ENCODE measurements at places on chromosomes 5 and 9.

DNA sequence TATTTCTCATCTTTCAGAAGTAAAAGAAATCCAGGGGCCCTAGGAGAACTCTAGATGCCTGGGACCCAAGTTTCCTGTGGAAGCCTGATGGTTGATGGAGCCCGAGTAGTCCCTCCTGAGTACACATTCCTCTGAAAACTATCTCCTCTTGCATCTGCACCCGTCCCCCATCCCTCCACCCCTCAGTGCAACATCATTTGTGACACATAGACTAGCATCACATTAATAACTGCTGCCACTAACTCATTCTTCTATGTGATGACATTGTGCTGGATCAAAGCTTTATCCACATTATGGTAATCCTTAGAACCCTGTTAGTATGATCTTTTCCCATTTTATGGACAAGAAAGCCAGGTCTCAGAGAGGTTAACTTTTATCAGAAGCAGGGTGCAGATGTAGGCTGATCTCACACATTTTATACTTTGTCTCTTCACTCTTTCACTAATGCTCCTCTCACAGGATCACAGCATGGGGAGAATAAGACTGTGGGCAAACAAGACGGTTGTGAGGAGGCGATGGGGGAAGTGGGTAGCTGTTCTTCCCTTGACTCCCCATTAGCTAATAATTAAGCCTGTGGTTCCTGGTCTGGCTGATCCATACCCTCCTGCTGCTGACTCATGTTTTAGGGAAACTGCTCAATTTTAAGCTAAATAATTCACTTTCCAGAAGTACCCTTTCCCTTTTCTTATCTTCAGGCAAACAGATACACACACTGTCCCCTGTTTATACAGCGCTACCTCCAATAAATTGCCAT lies 3.9 kb upstream of the HK3 start:
- no peak for DNase-seq

- no peak for DNase-seq
Observed at GRCh38 chr9:105725370-105725769, 31.0 kb downstream of the TMEM38B start.

GRCh38 chr9:117414906-117415331 lies at the start of gene ASTN2:
Gene ASTN2 (minus strand): TSS chr9:117415057. CDS start chr9:117414938, 119 bp downstream.
- no peak for DNase-seq

GRCh38 chr5:138647261-138647788 lies 72.1 kb upstream of the HSPA9 start:
- no peak for DNase-seq

DNA sequence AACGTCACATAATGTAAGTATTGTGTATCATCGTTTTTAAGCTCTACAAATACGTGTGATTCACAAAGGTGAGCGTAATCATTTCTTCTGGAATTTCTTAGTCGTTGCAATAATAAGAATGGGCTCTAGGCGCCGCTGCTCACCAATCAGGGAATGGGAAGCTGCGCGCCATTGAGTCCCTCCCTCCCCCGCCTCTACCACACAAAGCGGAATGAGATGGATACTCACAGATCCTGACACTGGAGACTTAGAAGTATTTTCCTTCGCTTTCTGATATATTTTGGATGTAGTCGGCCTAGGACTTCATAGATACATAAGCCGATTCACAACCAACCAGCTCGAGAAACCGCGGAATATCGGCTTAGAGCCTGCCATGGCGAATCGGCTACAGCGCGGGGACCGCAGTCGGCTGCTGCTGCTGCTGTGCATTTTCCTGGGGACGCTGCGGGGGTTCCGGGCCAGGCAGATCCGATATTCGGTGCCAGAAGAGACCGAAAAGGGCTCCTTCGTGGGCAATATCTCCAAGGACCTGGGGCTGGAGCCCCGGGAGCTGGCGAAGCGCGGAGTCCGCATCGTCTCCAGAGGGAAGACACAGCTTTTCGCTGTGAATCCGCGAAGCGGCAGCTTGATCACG lies at the start of gene PCDHGA11:
PCDHGA11 (plus strand) TSS at position 197 of the 634 bp plus-strand sequence; CDS start at position 374, 177 bp downstream.
- peak; percentile 49 for DNase-seq

DNA sequence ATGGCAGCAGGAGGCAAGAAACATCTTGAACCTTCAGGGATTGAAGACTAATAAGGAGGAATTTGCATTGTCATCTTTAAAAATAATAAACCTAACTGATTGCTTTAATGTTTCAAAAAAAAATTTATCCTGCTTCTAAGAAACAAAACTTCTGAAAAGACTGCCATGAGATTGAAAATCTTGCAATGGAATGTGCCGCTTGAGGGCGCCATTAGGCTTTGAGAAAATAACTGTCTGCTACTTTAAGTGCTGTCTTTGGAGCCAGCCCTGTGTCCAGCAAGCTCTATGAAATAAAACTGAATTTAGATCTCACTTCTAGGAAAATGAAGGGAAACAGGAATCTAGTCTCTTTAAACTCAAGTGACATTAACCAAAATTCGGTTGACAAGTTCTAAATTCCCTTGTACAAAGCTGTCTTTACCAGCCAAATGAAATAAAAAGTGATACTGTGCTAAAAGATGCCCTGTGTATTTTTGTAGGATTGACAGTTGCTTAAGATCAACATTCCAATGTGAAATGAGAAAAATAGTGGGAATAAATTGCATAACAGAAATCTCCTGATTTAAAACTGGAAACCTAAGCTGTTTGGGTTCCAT lies 79.4 kb downstream of the ESM1 start:
- peak; percentile 77 for DNase-seq

- DNase-seq, result no peak
Observed at GRCh38 chr9:129252937-129253802, 75.1 kb upstream of the IER5L start.

- DNase-seq, result peak; percentile 82
Observed at GRCh38 chr9:35756275-35757225, 2.5 kb upstream of the MSMP start.

GRCh38 chr5:73514418-73514817 lies 16.2 kb downstream of the BTF3 start:
- DNase-seq, result no peak

- DNase-seq, result no peak
Observed at GRCh38 chr5:168598639-168599038, 19.5 kb upstream of the PANK3 start.

DNA sequence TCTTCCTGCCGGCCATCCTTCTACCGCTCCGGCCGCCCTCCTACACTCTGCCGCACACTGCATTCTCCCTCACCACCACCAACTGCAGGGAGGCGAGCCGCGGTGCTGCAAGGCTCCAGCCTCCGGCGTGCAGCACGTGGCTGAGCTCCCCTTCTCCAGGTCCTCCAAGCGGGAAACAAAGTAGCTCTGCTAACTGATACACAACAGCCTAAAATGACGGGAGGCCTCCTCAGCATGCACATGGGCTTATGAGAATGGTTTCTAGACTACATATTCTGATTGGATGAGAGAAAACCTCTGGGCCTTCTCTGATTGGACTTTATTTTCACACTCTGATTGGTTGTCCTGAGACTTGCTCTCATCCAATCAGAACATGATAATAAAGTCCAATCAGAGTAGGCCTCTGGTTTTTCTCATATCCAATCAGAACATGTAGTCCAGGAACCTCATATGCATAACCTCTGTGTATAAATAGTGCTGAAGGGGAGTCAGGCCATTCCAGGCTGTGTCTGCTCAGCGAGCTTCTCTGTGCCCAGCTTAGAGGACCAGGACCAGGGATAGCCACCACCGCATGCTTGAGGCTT lies 27.0 kb upstream of the ZNF354B start:
- no peak for DNase-seq

GRCh38 chr5:67002832-67003684 lies 193.5 kb downstream of the CD180 start:
- no peak for DNase-seq

- no peak for DNase-seq
Observed at GRCh38 chr9:133787754-133788025, 49.5 kb upstream of the SARDH start.

DNA sequence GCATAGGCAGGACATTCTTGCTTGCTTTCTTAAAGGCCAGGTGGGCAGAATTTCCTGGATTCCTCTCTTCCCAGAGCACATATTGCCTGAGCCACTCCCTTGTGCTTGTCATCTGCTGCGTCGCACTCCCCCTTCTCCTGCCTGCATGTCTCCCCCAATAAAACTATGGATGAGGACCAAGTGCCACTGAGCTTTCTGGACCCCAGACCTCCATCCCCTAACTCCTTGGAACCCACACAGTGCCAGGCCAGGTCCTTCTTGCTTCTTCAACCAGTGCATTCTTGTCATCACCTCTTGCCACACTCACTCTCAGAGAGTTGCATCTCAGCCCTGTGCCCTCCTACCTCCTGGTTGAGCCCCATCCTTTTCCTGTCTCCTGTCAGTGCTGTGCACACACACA lies 157.9 kb upstream of the PANK3 start:
- DNase-seq, result no peak

- no peak for DNase-seq
Observed at GRCh38 chr5:15785531-15785981, 285.6 kb downstream of the FBXL7 start.

- DNase-seq, result no peak
Observed at GRCh38 chr5:67203701-67204074, 7.1 kb upstream of the CD180 start.

GRCh38 chr9:90613502-90613901 lies 29.1 kb downstream of the DIRAS2 start:
- no peak for DNase-seq

- DNase-seq, result no peak
Observed at GRCh38 chr9:136021171-136021871, 60.1 kb upstream of the UBAC1 start.

GRCh38 chr9:74666625-74667316 lies 169.6 kb downstream of the RORB start:
- no peak for DNase-seq

DNA sequence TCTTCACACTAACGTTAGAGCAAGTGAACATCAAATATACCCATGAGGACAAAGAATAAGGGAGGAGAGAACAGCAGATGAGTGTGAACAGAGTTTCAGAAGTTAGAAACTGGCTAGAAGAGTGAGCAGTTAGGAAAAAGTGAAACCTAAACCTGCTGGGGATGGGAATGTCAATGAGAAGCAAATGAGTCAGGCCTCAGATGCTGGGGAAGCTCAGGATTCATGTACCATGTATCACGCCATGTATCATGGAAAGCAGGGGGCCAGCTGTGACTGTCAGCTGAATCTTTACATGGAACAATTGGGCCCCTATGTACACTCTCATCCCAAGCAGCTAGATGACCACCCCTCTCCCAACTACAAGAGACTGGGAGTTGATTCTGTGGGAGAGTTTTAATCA lies 16.2 kb downstream of the GDF9 start:
- no peak for DNase-seq

GRCh38 chr5:96595300-96596090 lies 66.7 kb upstream of the CAST start:
- peak; percentile 13 for DNase-seq

GRCh38 chr5:95878417-95879323 lies 56.1 kb upstream of the GLRX start:
- no peak for DNase-seq

GRCh38 chr5:126097876-126098275 lies 325.3 kb upstream of the GRAMD2B start:
- no peak for DNase-seq

DNA sequence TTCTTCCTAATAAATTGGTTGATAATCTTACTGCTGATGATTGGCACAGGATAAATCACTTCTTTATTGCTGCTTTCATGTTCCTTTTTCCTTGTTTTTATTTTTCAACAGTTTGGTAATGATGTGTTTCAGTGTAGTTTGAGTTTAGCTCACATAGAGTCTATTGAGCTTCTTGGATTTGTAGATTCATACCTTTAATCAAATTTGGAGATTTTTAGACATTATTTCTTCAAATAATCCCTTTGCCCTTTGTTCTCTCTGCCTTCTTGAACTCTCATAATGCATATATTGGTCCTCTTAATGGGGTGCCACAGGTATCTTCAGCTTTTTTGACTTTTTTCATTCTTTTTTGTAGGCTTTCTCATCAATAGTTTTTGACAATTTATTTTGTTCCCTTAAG lies 275.3 kb downstream of the TLE4 start:
- no peak for DNase-seq

DNA sequence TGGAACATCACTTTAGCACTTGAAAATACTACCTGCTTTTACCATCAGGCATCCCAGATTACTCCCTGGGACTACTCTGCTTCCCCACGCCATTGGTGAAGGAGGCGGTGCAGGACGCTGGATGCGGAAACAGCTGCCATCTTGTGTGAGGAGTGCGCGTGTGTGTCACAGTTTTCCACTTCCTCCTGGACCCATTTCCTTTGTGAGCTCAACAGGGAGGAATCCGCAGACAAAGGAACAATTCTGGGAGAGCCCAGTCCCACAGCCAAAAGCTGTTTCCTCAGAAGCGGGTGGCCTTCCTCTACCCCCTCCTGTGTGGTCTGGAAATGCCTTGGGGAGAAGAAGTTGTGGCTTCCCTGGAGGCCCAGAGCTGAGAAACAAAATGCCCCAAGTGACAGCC lies 16.8 kb downstream of the AFAP1L1 start:
- no peak for DNase-seq

DNA sequence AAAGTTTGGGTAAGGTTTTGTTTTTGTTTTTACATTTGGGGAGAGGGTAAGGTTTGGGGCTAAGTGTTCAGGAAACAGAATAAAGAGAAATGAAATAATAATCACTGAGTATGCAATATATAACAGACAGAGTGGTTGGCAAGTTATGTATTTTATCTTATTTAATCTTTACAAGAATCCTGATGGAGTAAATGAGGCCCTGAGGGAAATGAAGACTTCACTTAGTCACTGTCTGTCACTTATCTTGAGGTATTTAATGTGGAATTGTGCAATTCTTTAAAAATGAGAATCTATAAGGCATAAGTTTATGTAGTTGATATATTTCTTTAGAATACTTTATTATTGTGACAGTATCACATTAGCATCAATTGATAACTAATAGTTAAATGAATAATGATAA lies 48.1 kb downstream of the TEK start:
- DNase-seq, result no peak

DNA sequence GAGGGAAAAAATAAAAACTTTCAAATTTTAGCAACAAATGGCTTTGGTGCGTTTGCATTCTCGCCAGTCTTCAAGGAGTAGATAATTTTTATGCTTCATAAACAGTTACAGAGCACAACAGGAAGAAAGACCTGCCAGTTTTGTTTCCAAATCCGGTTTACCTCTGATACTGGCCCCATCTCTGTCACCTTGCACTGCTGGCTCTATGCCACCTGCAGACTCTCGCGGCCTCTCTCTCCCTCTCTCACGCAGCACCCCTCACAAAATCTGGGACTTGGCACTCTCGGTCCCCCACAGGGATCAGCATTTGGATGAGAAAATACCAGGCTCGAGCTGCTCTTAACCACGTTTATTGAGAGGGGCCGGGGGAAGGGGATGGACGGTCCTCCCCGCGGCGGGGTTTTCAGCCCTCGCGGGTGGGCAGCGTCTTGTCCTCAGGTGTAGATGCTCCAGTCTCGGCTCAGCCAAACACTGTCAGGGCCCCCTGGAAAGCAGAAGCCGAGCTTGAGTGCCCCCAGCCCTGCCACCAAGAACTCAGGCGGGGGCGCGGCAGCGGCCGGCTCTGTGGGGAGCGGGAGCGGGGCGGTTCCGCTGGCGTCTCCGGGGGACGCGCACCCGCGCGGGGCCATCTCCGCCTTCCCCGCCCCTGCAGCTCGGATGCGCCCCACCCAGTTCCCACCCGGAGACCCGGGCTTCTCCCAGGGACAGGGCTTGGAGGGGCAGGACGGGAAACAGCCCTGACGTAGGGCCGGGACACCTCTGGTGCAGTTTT lies 1.3 kb downstream of the SCGB3A1 start:
- no peak for DNase-seq

GRCh38 chr5:169367861-169368260 lies 66.9 kb upstream of the SLIT3 start:
- DNase-seq, result no peak
